Fibroblast of skin of left biceps (primary cell): ENCODE measurements at places on chromosomes 11 and 22.

- no peak for DNase-seq
Measured at GRCh38 chr11:120305286-120305685, 19.8 kb upstream of the TLCD5 start.

DNA sequence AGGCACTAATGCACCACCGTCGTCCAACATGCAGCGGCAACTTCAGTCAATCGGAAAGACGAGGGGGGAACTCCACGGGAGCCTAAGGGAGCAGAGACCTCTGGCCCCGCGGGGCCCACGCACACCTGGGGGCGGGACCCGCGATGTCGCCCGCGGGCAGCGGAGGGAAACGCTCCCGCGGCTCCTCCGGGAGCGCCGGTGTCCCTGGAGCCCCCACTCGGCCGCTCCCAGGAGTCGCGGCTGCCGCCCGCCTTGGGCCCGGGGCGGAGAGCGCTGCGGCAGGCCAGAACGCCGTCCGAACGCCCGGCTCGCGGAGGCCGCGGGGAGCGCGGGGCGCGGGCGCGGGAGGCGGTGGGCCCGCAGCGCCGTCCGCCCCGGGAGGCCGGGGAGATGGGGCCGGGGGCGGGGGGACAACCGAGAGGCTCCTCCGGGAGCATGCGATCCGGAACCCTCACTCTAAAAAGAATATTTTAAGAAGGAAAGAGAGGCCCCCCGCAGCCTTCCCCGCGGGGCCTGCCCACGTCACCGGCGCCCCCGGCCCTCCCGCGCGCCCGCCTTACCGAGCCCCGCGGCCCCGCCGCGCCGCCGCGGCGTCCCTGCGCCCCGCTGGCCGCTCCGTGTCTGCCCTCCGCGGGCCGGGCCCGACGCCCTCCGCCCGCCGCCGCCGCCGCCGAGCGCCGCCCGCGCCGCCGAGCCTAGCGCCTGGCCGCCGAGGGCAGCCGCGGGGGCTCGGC lies 86.6 kb upstream of the ARHGAP32 start:
- DNase-seq: no peak

DNA sequence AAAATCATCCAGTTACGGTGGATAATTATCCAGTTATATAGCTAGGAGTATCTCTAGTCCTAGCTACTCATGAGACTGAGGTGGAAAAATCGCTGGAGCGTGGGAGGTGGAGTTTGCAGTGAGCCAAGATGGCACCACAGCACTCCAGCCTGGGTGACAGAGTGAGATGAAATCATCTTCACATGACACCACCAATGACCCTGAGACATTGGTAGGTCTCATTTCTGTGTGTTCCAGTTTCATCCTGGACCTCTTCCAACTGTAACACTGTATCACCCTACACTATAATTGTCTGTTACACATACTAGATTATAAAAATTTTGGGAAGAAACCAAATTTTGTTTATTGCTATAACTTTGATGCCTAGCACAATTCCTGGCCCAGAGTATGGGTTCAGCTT lies 446.8 kb downstream of the TMEM135 start:
- no peak for DNase-seq

DNA sequence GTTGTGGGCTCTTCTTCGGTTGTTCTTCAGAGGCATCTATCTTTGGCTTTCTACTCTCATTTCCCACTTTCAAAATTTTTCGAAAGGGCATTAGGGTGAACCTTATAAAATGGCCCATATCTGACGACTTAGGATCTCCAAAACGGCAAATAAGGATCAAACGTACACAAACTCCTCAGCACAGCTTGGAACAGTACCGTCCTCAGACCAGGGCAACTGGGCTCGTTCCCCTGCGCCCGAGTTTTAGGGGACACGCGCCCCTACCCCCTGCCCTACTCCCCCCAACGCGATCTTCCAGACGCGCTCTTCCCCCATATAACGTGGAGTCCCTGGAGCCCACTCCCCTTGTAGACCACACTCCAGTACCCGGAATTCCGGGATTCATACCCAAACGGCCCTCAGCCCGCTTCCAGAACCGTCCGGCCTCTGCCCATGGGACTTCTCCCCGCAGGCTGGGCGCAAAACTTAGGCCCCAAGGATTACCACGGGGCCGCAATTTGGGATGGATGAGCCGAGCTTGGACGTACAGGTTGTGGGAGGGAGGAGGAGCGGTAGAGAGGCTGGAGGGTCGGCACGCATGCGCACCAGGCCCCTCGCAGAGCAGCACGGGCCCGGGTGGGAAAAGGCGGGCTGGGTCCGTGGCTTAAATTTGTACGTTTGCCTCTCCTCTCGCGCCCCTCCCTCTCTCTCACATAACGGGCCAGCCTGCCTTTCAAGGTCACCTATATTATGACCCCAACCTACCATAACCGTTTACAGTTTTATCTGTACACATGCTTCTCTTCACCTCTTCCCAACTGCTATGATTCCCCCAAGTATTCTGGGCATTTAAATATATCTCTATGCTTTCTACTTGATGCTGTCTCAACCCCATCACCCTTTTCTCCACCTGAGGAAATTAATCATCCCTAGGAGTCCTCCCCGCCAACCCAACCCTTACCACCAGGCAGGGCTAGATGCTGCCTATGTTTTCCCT lies 3.4 kb downstream of the CCDC89 start:
- DNase-seq: no peak

DNA sequence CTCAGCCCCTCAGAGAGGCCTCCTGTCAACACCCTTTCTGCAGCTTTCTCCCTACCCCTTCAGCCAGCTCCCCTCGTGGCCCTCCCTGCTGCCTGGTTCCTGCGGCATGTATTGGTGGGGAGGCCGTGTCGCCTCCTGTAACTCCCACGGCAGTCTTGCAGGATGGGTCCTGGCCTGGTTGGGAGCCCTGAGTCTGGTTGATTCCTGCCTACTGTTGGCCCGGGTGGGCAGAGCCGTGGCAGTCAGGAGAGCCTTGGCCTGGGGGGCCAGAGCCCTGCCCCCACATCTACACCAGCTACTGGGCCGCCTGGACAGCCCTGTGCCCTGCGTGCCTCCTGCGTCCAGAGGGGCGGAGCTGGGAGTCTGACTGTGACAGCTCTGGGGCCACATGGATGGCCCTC lies 30.3 kb upstream of the GRAMD4 start:
- DNase-seq: no peak

DNA sequence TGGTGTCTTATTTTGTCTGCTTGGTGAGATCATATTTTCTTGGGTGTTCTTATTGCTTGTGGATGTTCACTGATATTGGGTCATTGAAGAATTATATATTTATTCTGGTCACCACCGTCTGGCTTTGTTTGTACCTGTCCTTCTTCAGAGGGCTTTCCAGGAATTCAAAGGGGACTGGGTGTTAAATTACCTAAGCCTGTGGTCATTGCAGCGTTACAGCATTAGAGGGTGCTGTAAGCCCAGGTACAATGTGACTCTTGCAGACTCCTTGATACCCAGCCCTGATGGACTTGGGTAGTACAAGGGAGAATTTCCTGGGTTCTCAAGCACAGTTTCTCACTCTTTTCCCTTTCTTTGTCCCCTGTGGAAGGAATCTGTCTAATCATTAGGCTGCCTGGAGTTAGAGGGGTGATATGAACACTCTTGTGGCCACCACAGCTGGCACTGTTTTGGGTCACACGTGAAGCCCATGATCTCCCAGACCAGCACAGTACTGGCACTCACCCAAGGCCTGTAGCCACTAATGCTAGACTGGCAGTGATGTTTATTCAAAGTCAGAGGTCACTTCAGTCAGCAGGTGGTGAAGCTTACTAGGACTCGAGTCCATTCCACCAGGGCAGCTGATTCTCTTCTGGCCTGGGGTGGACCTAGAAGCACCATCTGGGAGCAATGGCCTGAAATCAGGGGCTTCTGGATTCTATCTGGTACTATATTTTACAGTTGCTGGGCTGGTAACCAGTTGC lies 56.1 kb upstream of the NARS2 start:
- DNase-seq: no peak

DNA sequence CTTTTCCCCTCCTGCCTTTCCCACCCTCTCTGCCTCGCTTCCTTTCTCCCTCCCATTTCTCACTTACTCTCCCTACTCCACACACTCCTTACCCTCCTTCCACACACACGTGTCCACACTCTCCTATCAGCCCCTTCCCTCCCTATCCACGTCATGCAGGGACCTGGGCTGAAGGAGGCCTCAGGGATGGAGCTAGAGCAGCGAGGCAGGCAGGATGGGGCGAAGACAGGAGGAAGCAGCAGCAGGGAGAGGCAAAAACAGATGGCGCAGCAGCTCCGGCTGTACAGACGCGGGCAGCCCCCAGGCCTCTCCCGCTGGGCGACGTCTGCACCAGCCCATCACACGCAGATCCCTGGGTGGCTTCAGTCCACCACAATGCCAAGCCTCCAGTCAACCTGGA lies 97.9 kb downstream of the SPATA19 start:
- no peak for DNase-seq

DNA sequence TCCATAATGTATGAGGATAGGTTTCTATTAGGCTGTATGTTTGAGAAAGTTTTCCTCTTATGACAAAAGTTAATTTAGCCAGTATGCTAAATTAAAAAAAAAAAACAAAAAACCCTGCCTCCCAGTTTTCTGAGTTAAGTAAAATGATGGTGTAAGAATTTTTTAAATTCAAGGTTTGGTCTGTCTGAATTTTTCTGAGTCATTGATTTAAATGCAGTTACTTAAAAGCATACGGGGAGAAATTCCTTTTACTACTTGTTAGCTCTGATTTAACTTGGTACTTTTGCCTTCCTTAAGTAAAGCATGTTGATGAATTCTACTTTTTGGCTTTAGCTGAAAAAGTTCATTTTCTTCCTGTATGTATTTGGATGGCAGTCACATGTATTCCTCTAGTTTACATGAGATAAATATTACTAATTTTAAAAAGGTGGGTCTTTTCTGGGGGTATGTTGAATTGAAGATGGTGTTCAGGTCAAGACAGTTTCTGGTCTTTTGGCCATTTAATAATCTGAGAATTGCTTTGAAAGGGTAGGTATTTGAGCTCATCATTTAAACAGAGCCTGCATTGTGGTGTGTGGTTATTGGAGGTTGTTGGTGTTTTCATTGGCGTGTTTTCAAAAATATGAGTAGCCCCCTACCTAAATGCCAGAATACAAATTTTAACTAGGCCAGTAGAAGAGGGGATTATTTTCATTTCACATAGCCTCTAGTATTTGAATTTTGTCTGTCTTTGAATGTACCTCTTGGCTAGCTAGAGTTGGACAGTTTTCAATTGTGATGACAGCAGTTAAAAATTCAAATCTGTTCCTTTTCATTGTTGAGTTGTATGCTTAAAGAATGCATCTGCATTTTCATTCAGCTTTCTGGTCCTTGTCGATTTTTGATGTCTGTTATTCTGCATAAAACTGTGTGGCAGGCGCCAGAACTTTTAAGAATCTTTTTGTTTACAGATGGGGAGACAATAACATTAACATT lies 64.7 kb downstream of the MTMR3 start:
- peak; percentile 19 for DNase-seq

- DNase-seq: no peak
Measured at GRCh38 chr11:23124249-23124648, 264.0 kb upstream of the CCDC179 start.

- DNase-seq: no peak
Measured at GRCh38 chr22:35674335-35674734, 26.1 kb downstream of the APOL6 start.

DNA sequence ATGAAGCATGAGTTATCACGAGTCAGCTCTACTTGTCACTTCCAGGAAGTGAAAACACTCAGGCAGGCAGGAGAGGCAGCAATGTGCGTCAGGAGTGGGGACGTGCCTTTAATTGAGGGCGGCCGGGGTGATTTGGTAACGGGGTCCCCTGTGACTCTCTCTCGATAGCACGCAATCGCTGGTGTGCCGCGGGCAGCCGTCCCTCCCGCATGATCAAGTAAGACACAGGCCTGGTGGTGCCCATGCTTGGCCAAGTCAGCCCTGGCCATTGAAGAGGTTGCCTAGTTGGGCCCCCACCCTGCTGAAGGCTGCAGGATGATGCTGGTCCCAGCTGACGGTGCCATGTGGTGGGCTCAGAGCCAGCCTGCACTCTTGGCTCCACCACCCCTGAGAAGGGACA lies 29.7 kb downstream of the CACNG2 start:
- no peak for DNase-seq

DNA sequence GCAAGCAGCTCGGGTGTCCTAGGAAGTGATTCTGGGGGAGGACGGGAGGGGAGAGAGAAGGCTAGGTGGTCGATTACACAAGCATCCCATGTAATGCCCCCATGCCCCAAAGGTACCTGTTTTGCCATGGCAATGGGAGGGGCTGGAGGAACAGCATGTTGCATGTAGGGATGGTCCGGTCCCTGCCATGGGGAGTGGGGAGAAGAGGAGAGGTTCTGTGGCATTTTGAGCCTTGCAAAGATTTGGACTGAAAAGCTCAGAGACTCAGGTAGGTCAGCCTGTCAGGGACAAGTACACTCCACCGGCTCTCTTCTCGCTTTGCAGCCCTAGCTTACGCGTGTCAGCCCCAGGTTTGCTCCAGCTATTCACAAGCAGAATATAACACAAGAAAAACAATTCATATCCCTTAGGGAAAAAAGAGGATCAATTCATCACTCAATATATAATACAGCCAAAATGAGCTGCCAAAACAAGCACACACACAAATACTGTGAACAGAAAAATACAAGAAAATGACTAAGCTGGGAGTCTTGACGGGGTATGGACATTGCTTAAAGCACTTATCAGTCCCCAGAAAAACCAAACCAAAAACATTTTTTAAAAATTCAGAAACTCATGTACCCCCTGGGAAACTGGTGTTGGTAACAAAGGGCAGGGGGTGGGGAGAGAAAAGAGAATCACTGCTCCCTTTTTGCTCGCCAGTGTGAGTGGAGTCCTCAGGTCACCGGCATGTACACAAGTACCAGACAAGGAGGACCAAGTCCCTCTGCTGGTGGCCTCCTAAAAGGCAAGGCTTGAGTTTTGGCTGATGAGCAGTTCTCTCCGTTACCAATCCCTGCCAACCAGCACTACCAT lies 21.6 kb downstream of the APOL5 start:
- DNase-seq: no peak

- no peak for DNase-seq
Measured at GRCh38 chr11:76493626-76494539, 49.1 kb downstream of the EMSY start.

DNA sequence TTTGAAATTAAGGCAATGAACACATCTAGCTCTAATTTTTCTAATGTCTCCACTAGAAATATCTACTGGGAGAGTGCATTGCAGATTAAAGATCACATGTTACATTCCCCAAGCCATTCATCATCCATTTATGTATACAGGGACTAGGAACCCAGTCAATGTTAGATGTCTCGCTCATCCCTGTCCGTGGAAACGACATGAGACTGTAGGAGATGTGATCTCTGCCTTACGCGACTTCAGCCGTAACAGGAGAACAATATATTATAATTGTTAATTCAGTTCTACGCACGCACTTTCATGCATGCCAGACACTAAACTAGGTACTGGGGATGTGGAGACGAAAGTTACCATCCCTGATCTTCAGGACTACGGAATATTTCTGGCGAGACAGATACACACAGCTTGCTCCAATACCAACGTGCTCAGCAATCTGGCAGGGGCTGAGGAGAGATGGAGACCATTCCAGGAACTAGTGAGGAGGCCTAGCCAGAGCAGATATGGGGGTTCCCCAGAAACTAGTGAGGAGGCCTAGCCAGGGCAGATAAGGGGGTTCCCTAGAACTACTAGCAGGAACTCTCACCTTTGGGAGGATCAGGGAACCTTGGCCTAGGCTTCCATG lies 706 bp downstream of the DCPS start:
- no peak for DNase-seq
